Hepatocyte (in vitro differentiated cells): ENCODE measurements at places on chromosomes 5 and 9. TPM values are rescaled to one million over a fixed set of nuclear protein-coding genes. Genes with fewer than 3 reads are reported as not detected.

DNA sequence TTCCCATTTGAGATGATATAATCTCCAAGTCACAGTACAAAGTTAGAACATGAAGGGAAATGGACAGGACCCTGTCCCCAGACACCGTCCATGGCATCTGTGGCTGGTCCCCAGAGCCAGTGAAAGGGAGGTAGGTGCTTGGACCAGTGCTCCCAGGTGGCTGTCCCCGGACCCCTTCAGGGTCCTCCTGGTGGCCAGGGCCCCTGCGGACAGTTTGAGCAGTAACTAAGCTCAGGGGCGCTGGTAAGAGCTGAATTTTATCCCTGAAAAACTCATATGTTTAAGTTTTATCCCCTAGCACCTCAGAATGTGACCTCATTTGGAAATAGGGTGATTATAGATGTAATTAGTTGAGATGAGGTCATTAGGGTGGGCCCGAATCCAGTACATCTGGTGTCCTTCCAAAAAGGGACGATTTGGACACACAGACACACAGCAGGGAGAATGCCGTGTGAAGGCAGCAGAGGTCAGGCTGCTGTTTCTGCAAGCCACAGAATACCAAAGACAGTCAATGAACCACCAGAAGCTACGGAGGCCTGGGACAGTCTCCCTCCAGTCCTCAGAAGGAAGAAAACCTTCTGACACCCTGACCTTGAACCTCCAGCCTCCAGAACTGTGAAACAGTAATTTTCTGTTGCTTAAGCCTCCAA, 185.0 kb downstream of the ATPSCKMT start:
- DNase-seq, result no peak

DNA sequence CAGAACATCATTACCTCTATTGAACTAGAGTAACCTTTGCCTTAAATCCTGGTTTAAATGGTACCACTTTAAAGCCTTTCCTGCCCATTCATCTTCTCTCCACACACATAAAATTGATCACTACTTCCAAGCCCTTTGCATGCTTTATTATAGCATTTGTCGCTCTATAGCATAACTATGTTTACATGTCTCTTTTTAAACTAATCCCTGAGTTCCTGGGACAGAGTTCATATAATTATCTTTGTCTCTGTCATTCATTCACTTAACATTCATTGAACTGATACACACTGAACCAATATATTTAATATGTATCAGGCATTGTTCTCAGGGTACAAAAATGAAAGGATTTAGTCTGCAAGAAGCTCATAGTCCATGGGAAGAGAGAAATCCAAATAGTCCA, 37.3 kb downstream of the RECK start:
- no peak for DNase-seq

The RELL2 gene
- polyA plus RNA-seq, result 17.3 and 19.9 TPM in 2 replicates

- no peak for DNase-seq
Observed at GRCh38 chr9:81289622-81290021, 399.7 kb downstream of the TLE1 start.

The IFNA13 gene
- polyA plus RNA-seq, result not detected in 2 replicates
